ENCODE measurements at places on chromosomes 4 and X. TPM values are rescaled to one million over a fixed set of nuclear protein-coding genes. Genes with fewer than 3 reads are reported as not detected.

The PPP4R3C gene
- total RNA-seq = not detected

The NUP62CL gene
- 0.23 TPM for total RNA-seq

The TENM3 gene
- total RNA-seq = 38.1 TPM

The SUV39H1 gene
- total RNA-seq = 4.3 TPM

The ITIH6 gene
- total RNA-seq = not detected

The DDX60 gene
- total RNA-seq = 42.5 TPM

The ARSH gene
- not detected for total RNA-seq

The RFC1 gene
- total RNA-seq = 46.3 TPM

The CYLC1 gene
- not detected for total RNA-seq

The MAGED4 gene
- 28.9 TPM for total RNA-seq

The NEK1 gene
- total RNA-seq = 7.8 TPM

The ACSL4 gene
- 97.2 TPM for total RNA-seq

The MEPE gene
- not detected for total RNA-seq

The H2BW2 gene
- total RNA-seq = not detected

The ARL9 gene
- total RNA-seq = not detected

The FATE1 gene
- total RNA-seq = not detected

The ARMCX2 gene
- total RNA-seq = 62.5 TPM

The LRRC66 gene
- total RNA-seq = 0.17 TPM

The KCNIP4 gene
- total RNA-seq = not detected

The SLC9A7 gene
- total RNA-seq = 16.5 TPM
